A549 treated with CORT108297 at 1 μM for 4 hours (cell line): ENCODE measurements at places on chromosomes 2 and 18. TPM values are rescaled to one million over a fixed set of nuclear protein-coding genes. Genes with fewer than 3 reads are reported as not detected.

Gene EPB41L3
- 0.21 to 0.74 TPM (median 0.23 TPM) in 5 replicates for total RNA-seq

Gene DPYSL5
- 3.8 to 6.8 TPM (median 5.0 TPM) in 5 replicates for total RNA-seq

Gene GALNT14
- total RNA-seq = 44.4 to 51.6 TPM (median 48.4 TPM) in 5 replicates

Gene COLEC12
- total RNA-seq = 0.02 to 0.08 TPM (median 0.03 TPM) in 5 replicates

Gene OTX1
- 2.8 to 4.7 TPM (median 4.3 TPM) in 5 replicates for total RNA-seq

Gene DHX57
- total RNA-seq = 17.3 to 22.6 TPM (median 20.7 TPM) in 5 replicates

Gene PLEKHH2
- total RNA-seq = 0.74 to 1.2 TPM (median 1.1 TPM) in 5 replicates

Gene UGT1A1
- total RNA-seq = 0.58 to 1.6 TPM (median 0.94 TPM) in 5 replicates

Gene RNF103
- total RNA-seq = 37.0 to 46.3 TPM (median 42.0 TPM) in 5 replicates

Gene MAPRE2
- 13.6 to 15.8 TPM (median 14.3 TPM) in 5 replicates for total RNA-seq

Gene UCN
- 0.48 to 2.5 TPM (median 1.6 TPM) in 5 replicates for total RNA-seq

Gene BCL11A
- 0.04 to 0.20 TPM (median 0.10 TPM) in 4 of 5 replicates, not detected in the other for total RNA-seq

Gene UPP2
- total RNA-seq = not detected in 5 replicates

Gene CDCA7
- 41.6 to 50.3 TPM (median 48.7 TPM) in 5 replicates for total RNA-seq

Gene FN1
- 146 to 255 TPM (median 174 TPM) in 5 replicates for total RNA-seq

Gene CHST9
- total RNA-seq = 0.02 TPM in 1 of 5 replicates, not detected in the others

Gene SIX3
- total RNA-seq = 0.36 to 0.58 TPM (median 0.52 TPM) in 5 replicates

Gene ZNF396
- total RNA-seq = 0.52 to 0.90 TPM (median 0.72 TPM) in 5 replicates

Gene VWA3B
- 0.06 to 0.26 TPM (median 0.09 TPM) in 5 replicates for total RNA-seq

Gene SNX17
- total RNA-seq = 132 to 155 TPM (median 147 TPM) in 5 replicates

Gene LYPD6
- total RNA-seq = 0.06 to 0.19 TPM (median 0.06 TPM) in 4 of 5 replicates, not detected in the other

Gene KYNU
- total RNA-seq = 280 to 361 TPM (median 296 TPM) in 5 replicates

Gene REL
- total RNA-seq = 1.7 to 3.6 TPM (median 2.6 TPM) in 5 replicates

Gene IL18R1
- total RNA-seq = 0.77 to 1.1 TPM (median 0.90 TPM) in 5 replicates

Gene SERPINB5
- total RNA-seq = 0.07 to 0.17 TPM (median 0.08 TPM) in 5 replicates

Gene RIT2
- total RNA-seq = not detected in 5 replicates

Gene PIGN
- total RNA-seq = 8.7 to 10.5 TPM (median 9.4 TPM) in 5 replicates

Gene TRMT61B
- total RNA-seq = 14.5 to 22.3 TPM (median 16.9 TPM) in 5 replicates

Gene TUBA3D
- 0.07 to 0.43 TPM (median 0.29 TPM) in 4 of 5 replicates, not detected in the other for total RNA-seq

Gene DHRS9
- 2.4 to 3.4 TPM (median 2.8 TPM) in 5 replicates for total RNA-seq

Gene ANO7
- total RNA-seq = 1.5 to 2.6 TPM (median 2.5 TPM) in 5 replicates

Gene HRH4
- total RNA-seq = not detected in 5 replicates

Gene HMSD
- 0.15 to 0.16 TPM (median 0.15 TPM) in 3 of 5 replicates, not detected in the others for total RNA-seq

Gene PSMA8
- total RNA-seq = not detected in 5 replicates

Gene RPS27A
- 2,600 to 3,202 TPM (median 2,768 TPM) in 5 replicates for total RNA-seq
